ENCODE measurements at places on chromosomes 13 and 19.

DNA sequence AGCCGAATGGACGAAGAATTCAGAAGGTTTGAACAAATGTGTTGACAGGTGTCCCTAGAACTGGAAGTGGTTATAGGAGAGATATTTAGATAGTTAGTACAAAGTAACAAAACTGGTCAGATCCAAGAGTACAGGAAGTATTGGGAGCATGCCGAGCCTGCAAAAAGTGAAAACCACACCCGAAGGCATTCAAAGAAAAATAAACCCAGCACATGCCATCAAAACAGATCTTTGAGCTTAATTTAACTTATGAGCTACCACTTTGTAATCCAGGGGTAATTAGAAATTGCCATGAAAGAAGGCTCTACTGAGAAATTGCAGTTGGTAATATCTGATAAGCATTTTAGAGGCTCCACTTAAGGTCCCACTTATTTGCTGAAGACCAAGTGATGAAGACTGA is 214.2 kb downstream of the DNAJC15 start:
- no peak for DNase-seq

DNA sequence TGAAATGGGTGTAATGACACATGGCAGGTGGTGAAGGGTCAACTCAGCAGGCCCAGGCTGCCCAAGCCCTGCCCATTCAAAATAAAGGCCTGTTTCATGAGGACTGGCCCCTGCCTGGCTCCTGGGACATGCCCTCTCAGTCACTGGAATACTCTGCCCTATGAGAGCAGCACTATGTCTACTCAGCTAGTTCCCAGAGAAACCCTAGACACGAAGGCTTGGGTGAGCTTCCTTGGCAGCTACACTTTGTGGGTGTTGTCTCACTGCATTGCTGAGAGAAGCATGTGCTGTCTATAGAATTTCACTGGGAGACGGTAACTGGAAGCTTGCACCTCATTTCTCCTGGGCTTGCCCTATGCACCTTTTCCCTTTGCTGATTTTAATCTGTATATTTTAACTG is 752.8 kb downstream of the LIG4 start:
- DNase-seq: no peak

DNA sequence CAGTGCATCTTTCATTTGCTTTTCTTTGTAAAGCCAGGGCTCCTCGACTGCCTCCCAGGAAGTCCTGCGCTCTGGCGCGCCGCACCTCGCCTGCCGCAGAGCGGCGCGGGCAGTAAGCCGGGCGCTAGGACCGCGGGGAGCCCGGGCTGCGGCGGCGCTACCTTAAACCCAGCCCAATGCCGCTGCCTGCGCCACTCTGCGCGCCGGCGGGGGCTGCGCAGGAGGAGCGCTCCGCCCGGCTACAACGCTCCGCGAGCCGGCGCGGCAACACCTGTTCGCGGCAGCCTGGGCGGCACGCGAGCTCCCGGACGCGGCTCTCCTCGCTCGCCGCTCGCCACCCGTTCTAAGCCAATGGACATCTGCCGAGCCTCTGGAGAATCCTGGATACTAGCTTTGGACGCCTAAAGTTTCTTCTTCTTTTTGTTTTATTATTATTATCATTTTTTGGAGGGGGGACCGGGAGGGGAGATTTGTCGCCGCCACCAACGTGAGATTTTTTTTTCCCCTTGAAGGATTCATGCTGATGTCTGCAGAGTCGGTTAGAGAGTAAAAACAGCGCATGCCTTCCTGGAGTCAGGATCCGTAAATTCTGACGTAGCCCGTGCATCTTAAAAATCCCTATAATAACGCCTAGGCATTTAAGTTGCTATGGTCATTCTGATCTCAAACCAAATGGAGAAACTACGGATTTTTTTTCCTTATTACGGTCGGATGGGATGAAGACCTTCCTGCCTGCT is at the start of gene FGF9:
FGF9 (plus strand) TSS at position 191 of the 737 bp plus-strand sequence. CDS start 840 bp downstream, outside the sequence.
- DNase-seq: no peak

DNA sequence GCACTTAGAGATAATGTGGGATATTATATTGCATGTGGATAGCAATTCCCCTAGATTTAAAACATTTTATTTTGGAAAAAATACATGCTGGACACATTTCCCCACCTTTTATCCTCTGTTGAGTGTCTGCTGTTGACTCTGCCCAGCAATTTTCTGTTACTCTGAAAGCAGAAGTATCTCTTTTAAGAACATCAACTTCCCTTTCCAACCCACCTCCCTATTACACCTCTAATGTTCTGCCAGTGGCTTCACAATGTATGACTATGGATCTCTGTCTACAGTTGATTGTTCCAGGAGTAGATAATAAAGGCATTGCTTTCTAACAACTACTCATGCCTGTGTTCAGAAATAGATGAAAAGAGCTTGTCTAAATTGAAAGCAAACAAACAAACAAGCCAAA is 754.8 kb upstream of the SLITRK6 start:
- no peak for DNase-seq

GRCh38 chr19:44202470-44202869 is 9.9 kb upstream of the ZNF227 start:
- no peak for DNase-seq

Data from stimulated activated CD8-positive, alpha-beta memory T cell treated with anti-CD3 and anti-CD28 coated beads, Interleukin-2, amount 100 ng/mL, for 48 hours (primary cell).